ENCODE measurements at places on chromosomes 4 and X.

- no peak for DNase-seq
Measured at GRCh38 chrX:43239356-43239755, 416.7 kb upstream of the MAOA start.

DNA sequence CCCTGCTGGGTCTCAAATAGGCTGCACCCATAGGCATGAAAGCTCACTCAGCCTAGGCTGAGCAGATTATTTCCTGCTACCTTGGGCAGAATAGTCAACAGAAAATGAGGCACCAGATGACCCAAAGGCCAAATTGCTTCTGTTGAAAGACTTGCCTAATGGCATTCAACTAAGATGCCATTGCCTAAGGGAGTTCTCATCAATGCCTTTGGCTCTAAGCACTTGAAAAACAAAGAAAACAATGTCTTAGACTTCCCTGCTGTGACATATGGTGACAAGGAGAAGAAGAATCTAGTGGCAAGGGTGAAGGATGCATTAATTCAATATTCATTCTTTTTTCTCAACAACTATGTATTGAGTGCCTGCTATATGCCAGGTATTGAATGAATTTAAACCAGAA, 25.7 kb upstream of the PCDH19 start:
- no peak for DNase-seq

DNA sequence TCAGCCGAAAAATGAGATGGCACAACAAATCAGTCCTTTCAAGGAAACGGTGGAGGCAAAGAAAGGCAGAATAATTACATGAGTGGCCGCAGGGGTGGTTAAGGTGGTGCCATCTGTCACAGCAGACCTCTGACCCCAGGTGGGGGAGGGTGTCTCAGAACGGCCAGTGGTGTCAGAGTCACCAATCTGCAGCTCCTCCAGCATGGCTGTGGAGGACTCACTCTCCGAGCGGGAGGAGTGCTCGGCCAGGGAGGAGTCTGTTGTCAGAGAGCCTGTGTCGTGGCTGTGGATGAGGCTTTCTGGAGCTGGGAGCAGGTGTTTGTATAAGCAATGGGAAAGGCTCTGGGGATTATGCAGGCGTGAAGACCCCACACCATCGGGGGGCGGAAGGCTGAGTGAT, 130.3 kb upstream of the PDLIM3 start:
- DNase-seq: no peak

- no peak for DNase-seq
Measured at GRCh38 chr4:11028334-11028733, 343.8 kb upstream of the CLNK start.

Data from activated T-helper 9 cell treated with anti-CD3 and anti-CD28 coated beads, Interleukin-2, amount 50 U/mL, for 16 hours (primary cell).